ENCODE measurements at places on chromosomes 12 and 14.

- no peaks in the 10 kb centered on the region for H3K27me3 ChIP-seq
- H3K4me3 ChIP-seq: no peak overlapping the region
- H3K27ac ChIP-seq: no peak overlapping the region
- no peaks in the 10 kb centered on the region for H3K36me3 ChIP-seq
Measured at GRCh38 chr14:31716208-31716607, 155.0 kb downstream of the NUBPL start.

- H3K4me1 ChIP-seq: no peaks in the 10 kb centered on the region
- peaks cover 46% of the 10 kb centered on the region for H3K27me3 ChIP-seq
- DNase-seq: no peak
- H3K27ac ChIP-seq: no peak overlapping the region
- no peaks in the 10 kb centered on the region for H3K36me3 ChIP-seq
Measured at GRCh38 chr12:101969-102878, 35.7 kb downstream of the IQSEC3 start.

DNA sequence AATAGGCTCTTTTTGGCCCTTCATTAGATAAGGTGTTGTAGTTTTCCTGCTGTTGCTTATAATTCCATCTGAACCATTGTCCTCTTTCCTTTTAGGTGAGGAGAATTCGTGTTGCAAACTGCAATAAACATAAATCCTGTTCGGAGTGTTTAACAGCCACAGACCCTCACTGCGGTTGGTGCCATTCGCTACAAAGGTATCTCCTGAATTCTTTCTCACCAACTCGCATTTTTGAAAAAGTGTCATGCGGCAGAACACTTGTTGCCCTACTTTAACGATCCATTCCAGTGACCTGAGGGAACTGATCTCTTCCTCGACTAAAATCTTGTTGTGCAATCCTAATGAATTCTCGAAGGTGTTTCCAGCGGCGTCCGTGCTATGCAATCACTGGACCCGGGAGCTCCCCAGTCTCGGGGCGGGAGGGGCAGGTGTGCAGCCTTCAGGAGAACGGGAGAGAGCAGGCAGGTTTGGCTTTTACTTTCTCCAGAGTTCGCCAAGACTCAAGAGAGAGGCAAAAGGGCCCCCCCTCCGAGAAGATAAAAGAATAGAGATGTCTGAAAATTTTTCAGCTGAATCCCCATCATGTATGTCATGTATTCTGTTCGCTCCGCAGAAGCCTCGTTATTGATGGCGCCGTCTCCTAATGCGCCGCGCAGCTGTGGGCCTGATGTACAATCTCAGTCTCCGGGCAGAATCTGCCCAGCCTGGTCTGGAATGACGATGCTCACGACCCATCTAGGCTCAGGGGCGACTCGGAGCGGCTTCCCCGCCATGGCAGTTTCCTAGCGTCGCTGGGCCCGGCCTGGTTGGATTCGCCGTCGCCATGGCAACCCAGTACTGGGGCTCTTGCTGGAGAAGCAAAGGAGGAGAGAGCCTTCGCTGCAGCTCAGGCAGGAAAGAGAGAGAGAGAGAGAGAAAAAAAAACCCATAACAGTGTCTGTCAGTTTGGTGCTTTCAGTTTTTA, 38.2 kb downstream of the PLXNC1 start:
- H3K36me3 ChIP-seq: peaks cover 8% of the 10 kb centered on the region
- no peak for DNase-seq
- H3K27me3 ChIP-seq: no peaks in the 10 kb centered on the region
- no peaks in the 10 kb centered on the region for H3K4me1 ChIP-seq
- no peak overlapping the region for H3K4me3 ChIP-seq

GRCh38 chr12:48015129-48015528, 10.9 kb upstream of the COL2A1 start:
- H3K27me3 ChIP-seq: peaks cover 46% of the 10 kb centered on the region
- DNase-seq: no peak
- no peaks in the 10 kb centered on the region for H3K4me1 ChIP-seq
- no peaks in the 10 kb centered on the region for H3K36me3 ChIP-seq
- H3K4me3 ChIP-seq: no peak overlapping the region
- H3K27ac ChIP-seq: no peak overlapping the region

- no peak overlapping the region for H3K4me3 ChIP-seq
- peak overlapping the region; percentile 66 for H3K27ac ChIP-seq
- H3K4me1 ChIP-seq: peaks cover 23% of the 10 kb centered on the region
- DNase-seq: no peak
- no peaks in the 10 kb centered on the region for H3K27me3 ChIP-seq
Measured at GRCh38 chr14:49994951-49995561, 102.2 kb downstream of the ARF6 start.

DNA sequence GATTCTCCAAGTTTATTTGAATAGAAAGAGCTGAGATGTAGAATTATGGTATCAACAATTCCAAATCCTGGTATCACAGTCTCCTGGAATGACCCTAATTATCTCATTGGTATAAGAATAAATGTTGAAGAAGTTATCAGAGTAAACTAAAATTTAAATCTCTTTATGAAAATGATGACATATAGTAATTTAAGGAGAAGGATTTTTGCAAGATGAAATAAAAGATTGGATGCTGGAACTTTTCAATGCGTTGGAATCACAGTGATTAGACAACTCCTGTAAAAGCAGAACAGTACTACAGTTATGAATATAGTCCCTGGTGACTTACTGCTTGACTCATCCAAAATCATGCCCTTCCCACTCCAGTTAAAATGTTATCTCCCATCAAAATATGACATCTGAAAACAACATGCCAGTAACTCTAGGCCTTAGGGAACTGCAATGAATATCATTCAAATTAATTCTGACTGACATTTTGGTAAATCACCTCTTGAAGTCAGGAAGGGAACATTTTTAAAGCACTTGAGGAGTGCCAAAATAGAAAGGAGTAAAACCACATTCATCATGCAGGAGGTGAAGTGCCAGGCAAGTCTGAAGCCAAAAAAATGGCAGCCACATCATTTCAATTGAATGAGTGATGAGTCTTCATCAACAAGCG, 197.8 kb upstream of the PRKD1 start:
- no peak for DNase-seq
- H3K36me3 ChIP-seq: no peaks in the 10 kb centered on the region
- H3K4me1 ChIP-seq: no peaks in the 10 kb centered on the region
- no peak overlapping the region for H3K27ac ChIP-seq

- no peak within 1 kb of the TSS for H3K4me3 ChIP-seq
- peaks cover 38% of the 10 kb centered on the region for H3K27me3 ChIP-seq
- H3K36me3 ChIP-seq: no peaks in the 10 kb centered on the region
- H3K4me1 ChIP-seq: no peaks in the 10 kb centered on the region
- no peak for DNase-seq
Measured at GRCh38 chr12:7503686-7504415, at the start of gene CD163. Gene CD163 (minus strand): TSS chr12:7503777. CDS start chr12:7503690, 87 bp downstream.

GRCh38 chr12:12518919-12519318, 43.7 kb downstream of the DUSP16 start:
- H3K4me1 ChIP-seq: peaks cover 4% of the 10 kb centered on the region
- no peak overlapping the region for H3K27ac ChIP-seq
- no peak overlapping the region for H3K4me3 ChIP-seq

DNA sequence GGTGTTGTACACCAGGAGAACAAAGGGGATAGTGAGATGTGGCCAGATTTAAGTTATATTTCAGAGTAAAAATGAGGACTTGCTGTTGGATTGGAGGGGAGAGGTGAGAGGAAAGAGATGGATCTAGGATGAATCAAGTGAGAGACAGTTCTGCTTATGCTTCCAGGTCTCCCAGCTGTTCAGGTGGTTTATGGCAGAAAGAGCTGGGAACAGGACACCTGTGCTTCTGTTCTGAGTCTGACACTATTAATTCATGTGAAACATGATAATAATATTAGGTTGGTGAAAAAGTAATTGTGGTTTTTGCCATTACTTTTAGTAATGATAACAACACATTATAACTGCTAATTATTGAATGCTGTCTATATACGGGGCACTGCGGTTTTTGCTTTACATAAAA, 55.7 kb downstream of the SLC15A5 start:
- no peaks in the 10 kb centered on the region for H3K27me3 ChIP-seq
- H3K4me3 ChIP-seq: no peak overlapping the region
- no peak overlapping the region for H3K27ac ChIP-seq
- no peak for DNase-seq

GRCh38 chr12:49369411-49370145, 2.3 kb downstream of the SPATS2 start:
- H3K4me1 ChIP-seq: peaks cover 20% of the 10 kb centered on the region
- H3K27me3 ChIP-seq: no peaks in the 10 kb centered on the region
- peak overlapping the region; percentile 63 for H3K27ac ChIP-seq
- H3K4me3 ChIP-seq: no peak overlapping the region

DNA sequence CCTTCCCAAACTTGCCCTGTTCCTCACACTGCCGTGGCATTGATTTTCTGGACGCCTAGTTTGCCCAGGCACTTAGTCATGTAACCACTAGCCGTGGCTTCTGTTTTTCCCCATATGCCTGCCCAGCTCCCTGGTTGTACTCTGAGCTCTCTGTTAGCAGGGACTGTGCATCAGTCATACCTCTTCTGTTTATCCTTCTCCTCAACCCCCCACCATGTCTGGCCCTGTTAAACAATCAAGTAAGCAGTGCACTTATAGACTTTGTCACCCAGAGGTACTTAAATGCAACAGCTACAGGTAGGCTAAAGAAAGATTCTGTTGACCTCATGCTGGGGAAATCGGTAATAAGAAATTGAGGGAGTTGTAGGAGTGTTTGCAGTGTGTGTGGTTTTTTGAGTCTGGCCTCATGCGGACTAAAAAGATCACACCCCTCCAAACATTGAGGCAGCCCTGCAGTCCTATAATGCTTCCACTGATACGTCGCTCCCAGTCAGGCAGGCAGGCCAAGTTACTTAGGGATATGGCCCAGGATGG, 17.0 kb downstream of the UBE3B start:
- H3K27me3 ChIP-seq: no peaks in the 10 kb centered on the region
- no peaks in the 10 kb centered on the region for H3K4me1 ChIP-seq
- DNase-seq: no peak
- H3K4me3 ChIP-seq: no peak overlapping the region

- H3K27ac ChIP-seq: no peak overlapping the region
- H3K4me1 ChIP-seq: no peaks in the 10 kb centered on the region
- H3K4me3 ChIP-seq: no peak overlapping the region
- H3K27me3 ChIP-seq: no peaks in the 10 kb centered on the region
- H3K36me3 ChIP-seq: peaks cover 8% of the 10 kb centered on the region
Measured at GRCh38 chr12:103799504-103799856, 41.6 kb downstream of the NT5DC3 start.

- H3K4me1 ChIP-seq: peaks cover 10% of the 10 kb centered on the region
- DNase-seq: peak; percentile 64
- no peak overlapping the region for H3K27ac ChIP-seq
- H3K27me3 ChIP-seq: peaks cover 11% of the 10 kb centered on the region
- H3K36me3 ChIP-seq: no peaks in the 10 kb centered on the region
- H3K4me3 ChIP-seq: no peak overlapping the region
Measured at GRCh38 chr14:49861699-49862088, 9.1 kb upstream of the NEMF start.

- peaks cover 19% of the 10 kb centered on the region for H3K27me3 ChIP-seq
- no peak overlapping the region for H3K4me3 ChIP-seq
- H3K4me1 ChIP-seq: no peaks in the 10 kb centered on the region
Measured at GRCh38 chr12:19915392-19916195, 452.7 kb upstream of the PDE3A start.

DNA sequence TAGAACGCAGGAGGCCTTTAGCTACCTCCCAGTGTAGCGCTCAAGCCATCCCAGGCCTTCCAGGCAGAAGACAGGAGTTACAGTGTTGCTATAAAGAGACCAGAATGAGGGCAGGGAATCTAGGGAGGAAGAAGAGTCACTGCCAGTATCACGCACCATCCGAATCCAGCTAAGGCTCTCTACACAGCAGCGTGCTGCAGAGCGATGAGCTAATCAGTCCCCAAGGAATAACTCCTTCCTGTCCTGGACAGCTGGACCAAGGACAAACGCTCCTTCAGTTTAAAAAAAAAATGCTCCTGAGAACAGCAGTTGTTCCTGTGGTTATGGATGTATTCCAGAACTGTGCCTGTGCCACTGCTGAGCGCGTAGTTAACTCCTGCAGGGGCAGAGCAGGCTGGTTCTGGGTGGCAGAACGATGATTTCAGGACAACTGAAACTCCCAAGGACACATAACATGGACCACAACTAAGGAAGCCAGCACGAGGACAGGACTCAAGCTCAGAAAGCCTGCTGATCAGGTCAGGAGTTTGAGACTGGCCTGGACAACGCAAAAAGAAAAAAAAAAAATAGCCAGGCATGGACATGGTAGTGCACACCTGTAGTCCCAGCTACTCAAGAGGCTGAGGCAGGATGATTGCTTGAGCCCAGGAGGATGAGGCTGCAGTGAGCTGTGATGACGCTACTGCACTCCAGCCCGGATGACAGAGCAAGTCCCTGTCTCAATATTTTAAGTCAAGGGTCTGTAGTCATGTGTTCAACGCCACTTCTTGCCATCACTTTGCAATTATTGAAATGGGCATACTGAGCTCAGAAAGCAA, 2.6 kb downstream of the IFFO1 start:
- DNase-seq: no peak
- no peaks in the 10 kb centered on the region for H3K27me3 ChIP-seq
- peaks cover 44% of the 10 kb centered on the region for H3K4me1 ChIP-seq
- peak overlapping the region; percentile 36 for H3K27ac ChIP-seq
- peak overlapping the region; percentile 32 for H3K4me3 ChIP-seq

- H3K27ac ChIP-seq: no peak overlapping the region
- no peak for DNase-seq
- no peaks in the 10 kb centered on the region for H3K4me1 ChIP-seq
- H3K36me3 ChIP-seq: peaks cover 9% of the 10 kb centered on the region
- H3K27me3 ChIP-seq: no peaks in the 10 kb centered on the region
Measured at GRCh38 chr12:45388545-45388944, 172.7 kb downstream of the ANO6 start.
